ENCODE measurements at places on chromosomes 12 and 14.

DNA sequence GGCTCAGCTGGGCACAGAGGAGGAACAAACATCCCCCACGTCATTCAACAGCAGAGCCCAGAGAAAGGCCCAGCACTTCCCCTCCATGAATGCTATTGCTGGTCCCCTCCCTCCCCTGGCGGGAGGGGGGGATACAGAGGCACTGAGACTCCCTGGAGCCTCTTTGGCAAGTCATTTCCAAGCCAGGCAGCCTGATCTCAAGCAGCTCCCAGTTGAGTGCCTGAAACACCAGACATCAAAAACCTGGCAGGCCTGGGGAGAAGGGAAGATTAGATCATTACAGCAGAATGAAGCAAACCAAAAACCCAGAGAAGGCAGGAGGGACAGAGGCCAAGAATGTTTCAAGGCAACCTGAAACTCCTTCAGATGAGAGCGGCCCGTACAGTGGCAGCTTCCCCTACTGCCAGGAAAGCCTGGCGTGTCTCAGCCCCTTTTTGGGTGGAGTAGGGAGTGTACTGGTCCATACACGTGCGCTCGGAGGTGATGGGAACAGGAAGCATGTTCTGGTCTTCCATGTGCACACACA lies 92.1 kb downstream of the LRRC74A start:
- peak; percentile 94 for DNase-seq

- DNase-seq, result no peak
These were observed 32.8 kb downstream of the UBE3B start for GRCh38 chr12:109510196-109510595.

GRCh38 chr14:102942069-102942468 lies 19.6 kb downstream of the AMN start:
- no peak for DNase-seq

DNA sequence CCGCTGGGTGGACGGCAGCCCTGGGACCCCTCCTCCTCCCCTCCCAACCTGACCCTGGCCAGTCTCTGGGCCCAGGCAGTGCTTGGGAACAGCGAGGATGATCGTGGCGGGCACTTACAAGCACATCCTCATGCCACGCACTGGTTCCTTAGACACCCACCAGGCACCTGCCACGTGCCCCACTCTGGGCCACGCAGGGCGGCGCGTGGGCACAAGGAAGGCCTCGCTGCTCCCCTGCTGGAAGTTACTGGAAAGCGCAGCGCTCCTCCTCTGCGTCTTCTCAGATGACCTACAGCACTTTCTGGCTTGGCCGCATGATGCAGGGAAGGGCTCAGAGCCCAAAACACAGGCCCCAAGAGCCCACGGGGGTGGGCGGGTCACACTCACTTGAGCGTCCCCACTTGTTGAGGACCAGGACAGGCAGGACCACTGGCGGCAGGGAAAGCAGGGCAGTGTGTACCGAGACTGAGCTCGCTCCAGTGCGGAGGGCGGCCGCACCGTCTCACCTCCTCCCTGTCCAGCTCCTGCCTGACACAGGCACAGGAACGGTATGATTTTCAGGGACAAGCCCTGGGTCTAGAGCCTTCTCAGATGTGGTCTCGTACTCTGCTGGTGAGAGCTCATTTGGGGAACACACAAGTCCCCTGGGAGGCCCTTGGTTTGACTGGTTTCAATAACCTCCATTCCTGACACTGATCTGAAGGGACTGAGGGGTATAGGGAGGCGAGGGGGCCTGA lies 128.3 kb upstream of the EVL start:
- DNase-seq, result no peak

DNA sequence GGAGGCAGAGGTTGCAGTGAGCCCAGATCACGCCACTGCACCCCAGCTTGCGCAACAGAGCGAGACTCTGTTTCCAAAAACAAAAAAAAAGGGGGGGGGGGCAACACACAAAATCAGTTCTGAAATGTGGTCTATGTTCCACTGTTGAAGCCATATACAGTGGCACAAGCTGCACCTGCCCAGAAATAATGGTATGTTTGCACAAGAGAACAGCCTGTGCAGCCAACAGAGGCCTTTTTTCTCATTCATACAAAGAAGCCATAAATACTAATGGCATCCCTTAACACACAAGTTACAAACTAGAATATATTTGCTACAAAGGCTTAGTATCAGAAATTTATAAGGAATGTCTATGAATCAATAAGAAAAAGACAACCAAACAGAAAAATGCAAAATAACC lies 37.1 kb downstream of the ITPR2 start:
- no peak for DNase-seq

GRCh38 chr12:97425380-97425779 lies 37.2 kb upstream of the RMST start:
- DNase-seq, result no peak

DNA sequence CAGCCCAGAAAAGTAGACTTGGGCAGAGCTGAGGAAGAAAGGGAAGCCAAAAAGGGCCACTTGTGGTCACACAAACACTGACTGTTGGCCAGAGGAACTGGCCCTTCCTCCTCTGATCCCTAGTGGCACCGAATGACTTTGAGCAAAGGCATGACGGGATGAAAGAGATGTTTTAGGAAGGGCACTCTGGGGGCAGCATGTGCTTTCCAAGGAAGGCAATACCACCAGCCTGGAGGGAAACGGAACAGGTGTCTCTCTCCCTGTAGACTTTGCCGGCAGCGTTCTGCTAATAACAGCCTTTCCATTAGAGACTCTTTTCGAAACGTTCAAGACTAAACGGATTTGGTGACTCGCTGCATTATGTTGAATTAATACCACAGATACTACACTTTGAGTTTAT lies 12.3 kb upstream of the FBXO21 start:
- DNase-seq, result peak; percentile 9

- peak; percentile 34 for DNase-seq
These were observed 8.3 kb downstream of the FICD start for GRCh38 chr12:108523365-108523764.

GRCh38 chr14:71309756-71310155 lies 402.5 kb downstream of the PCNX1 start:
- DNase-seq, result no peak

GRCh38 chr12:127077262-127078045 lies 1189.5 kb upstream of the TMEM132C start:
- no peak for DNase-seq

GRCh38 chr14:67940486-67941455 lies 121.2 kb downstream of the RAD51B start:
- DNase-seq, result peak; percentile 87

GRCh38 chr14:71220462-71220861 lies 313.2 kb downstream of the PCNX1 start:
- DNase-seq, result no peak

DNA sequence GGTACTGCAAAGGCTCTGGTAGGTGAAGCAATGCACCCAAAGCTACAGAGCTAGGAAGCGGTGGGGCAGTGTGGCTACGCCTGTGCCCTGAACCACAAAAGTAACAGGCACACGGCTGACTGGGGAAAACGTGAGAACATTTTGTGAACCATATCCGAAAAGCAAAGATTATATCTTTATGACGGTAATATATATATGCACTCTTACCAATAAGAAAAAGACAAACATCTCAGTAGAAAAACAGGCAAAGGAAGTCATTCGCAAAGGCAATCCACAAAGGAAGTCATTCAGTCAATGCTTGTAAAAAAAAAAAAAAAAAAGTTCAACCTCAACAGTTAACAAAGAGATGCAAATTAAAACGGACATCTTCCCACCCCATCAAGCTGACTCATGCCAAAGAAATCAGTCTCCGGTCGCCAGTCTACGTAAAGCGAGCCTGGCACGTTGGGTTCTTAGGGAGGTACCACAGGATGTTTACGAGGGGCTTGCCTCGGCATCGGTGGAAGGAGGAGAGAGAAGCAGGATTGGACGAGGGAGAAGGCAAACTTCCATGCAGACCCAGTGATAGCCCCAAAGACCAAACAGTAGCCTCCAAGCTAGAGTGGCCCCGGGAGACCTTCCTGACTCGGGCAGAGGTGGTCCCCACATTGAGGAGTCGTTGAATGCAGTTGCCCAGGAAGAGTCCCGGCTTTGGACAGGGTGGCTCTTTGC lies 39.4 kb upstream of the PPP2R5C start:
- no peak for DNase-seq

- DNase-seq, result no peak
These were observed 48.6 kb upstream of the RHOJ start for GRCh38 chr14:63155511-63156185.

- no peak for DNase-seq
These were observed 7.1 kb downstream of the IPO4 start for GRCh38 chr14:24181371-24182077.

DNA sequence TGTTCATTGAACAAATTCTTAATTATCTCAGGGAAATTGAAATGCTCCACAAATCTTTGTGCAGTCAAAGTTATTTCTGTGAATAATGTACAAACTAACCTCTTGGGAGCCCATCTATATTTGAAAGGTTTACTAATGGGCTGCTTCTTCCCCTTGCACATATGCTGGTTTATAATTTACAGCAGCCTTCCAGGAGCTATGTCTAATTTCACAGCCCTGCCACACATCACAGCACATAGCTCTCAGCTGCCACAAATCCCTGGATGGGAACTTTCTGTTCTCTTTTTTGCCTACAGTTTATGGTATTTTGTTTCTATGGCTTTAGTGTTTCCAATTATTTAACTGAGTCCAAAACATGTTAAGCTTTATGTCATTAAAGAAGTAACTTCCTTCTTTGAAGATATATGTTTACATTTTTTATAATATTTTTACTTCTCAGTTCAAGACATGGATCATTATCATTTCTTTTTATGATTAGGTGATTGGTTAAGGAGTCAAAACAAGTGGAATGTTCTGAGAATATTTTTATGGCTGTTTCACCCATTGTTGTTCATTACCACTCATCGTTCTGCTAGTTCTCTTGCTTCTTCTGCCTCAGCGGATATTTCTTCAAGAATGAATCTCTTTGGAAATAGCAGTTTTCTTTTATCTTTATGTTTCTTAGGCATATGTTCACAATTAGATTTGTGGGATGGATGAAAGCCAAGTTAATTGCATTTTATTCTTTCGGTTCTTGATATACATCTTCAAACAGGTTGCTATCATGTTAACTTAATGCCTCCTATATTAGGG lies 475.6 kb upstream of the MIS18BP1 start:
- peak; percentile 11 for DNase-seq

DNA sequence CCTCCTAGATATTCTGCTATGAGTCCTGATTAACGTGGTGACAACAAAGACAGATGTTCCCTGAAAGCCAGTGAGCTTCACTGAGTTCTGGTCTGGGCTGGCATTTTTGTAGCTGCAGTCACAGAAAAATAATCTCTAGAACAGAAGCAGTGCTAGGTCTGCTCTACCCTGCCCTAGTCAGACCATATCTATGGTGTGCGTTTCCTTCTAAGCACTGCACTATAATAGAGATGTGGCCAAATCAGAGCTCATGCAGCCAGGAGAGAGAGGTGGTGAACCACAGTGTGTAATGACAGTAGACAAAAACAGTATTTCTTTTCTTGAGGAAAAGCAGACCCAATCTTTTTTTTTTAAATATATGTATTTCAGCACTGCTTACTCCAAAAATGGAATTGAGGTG lies 76.3 kb downstream of the CMAS start:
- peak; percentile 15 for DNase-seq

DNA sequence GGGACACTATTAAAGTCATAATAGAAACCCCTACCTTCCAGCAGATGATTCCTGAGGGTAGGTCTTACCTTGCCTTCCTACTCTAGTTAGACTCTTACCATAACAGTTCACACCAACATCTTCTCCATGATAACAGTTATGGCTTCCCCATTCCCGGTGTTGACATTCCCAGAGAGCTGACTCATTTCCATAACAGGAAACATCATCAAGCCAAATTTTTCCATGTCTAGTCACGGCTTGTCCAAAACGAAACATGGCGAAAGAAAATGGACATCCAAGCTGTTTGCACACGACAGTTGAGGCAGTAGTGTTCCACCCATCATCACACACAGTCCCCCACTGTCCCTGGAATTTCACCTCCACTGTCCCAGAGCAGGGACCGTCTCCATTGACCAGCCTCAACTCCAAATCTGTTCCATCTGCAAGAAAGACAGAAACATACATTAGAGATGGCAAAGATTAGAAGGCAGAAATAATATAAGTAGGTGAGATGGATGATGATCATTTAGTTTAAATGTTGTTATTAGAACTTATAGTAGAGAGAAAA lies 10.6 kb downstream of the CD163L1 start:
- no peak for DNase-seq

- DNase-seq, result peak; percentile 10
These were observed 5.8 kb upstream of the NRXN3 start for GRCh38 chr14:78164226-78164853.

GRCh38 chr12:19801941-19802340 lies 362.6 kb downstream of the AEBP2 start:
- no peak for DNase-seq

- DNase-seq, result no peak
These were observed 28.7 kb downstream of the CLIP1 start for GRCh38 chr12:122393817-122394216.
